ENCODE measurements at places on chromosomes 16 and 17.
A peak's percentile ranks its signal among the peaks of the same experiment; 100 is the strongest.

DNA sequence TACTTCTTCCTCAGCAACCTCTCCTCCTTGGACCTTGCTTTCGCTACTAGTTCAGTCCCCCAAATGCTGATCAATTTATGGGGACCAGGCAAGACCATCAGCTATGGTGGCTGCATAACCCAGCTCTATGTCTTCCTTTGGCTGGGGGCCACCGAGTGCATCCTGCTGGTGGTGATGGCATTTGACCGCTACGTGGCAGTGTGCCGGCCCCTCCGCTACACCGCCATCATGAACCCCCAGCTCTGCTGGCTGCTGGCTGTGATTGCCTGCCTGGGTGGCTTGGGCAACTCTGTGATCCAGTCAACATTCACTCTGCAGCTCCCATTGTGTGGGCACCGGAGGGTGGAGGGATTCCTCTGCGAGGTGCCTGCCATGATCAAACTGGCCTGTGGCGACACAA lies 429 bp downstream of the OR2C1 start:
- no peak for DNase-seq

- no peak for DNase-seq
Measured at GRCh38 chr16:83040174-83040573, 413.4 kb downstream of the CDH13 start.

- peak; percentile 41 for DNase-seq
Measured at GRCh38 chr16:88905563-88905962, 39.1 kb upstream of the PABPN1L start.

DNA sequence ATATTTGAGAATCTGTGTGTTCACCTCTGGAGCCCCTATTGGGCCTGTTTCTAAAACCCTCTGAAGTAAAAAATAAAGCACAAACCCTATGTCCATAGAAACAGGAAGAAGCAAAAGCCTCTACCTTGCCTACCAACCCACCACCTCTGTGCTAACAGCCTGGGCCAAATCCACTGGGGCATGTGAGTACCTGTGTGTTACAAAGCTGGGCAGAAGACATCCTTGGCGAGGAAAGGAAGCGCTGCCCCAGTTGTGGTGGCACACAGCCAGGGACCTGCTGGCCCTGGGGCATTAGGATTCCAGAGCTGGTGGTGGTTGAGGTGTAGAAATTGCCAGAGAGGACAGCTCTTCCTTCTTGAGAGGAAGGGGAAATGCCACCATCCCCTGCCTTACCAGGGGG lies 30.0 kb downstream of the MYO18A start:
- no peak for DNase-seq

DNA sequence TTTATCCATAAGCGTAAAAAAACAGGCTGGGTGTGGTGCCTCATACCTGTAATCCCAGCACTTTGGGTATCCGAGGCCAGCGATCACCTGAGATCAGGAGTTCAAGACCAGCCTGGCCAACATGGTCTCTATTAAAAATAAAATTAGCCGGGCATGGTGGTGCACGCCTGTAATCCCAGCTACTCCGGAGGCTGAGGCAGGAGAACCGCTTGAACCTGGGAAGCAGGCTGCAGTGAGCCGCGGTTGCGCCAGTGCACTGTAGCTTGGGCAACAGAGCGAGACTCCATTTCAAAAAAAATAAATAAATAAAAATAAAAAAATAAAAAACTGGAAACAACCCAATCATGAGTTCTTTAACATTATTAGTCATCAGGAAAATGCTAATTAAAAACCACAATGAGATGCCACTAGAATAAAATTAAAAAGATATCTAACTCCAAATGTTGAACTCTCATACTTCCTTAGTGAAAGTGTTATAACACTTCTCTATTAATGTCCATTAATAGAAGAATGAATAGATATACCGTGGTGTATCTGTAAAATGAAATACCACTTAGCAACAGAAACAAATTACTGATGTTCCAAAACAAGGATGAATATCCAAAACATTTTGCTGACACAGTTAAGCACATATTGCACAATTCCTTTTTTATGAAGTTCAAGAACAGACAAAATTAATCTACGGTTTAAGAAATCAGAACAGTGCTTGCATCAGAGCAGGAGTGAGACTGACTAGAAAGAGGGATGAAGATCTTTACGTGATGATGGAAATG lies 13.1 kb downstream of the MPHOSPH6 start:
- DNase-seq = no peak

DNA sequence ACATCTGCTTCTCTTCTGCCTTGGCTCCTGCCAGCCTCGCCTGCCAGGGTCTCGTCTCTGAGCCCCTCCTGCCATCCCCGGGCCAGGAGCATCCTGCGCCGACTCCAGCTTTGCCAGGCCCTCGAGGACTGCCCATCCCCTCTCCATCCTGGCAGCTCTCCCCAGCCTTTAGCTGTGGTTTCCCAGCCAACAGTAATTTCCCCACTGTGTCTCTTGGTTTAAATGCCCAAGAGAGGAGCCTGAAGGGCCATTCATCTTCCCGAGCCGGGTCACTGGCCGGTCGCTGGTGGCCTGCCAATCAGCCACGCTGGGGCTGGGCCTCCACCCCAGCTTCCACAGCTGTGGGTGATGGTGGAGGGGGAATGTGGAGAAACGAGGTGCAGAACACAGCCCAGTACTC lies 47.8 kb downstream of the MRC2 start:
- DNase-seq = no peak

GRCh38 chr16:53991754-53992378 lies 287.9 kb downstream of the FTO start:
- no peak for DNase-seq

GRCh38 chr17:82875407-82875856 lies 35.6 kb upstream of the ZNF750 start:
- DNase-seq = no peak

- no peak for DNase-seq
Measured at GRCh38 chr17:48792033-48792798, 24.8 kb downstream of the TTLL6 start.

GRCh38 chr17:2874189-2874686 lies 78.0 kb downstream of the RAP1GAP2 start:
- DNase-seq = no peak

DNA sequence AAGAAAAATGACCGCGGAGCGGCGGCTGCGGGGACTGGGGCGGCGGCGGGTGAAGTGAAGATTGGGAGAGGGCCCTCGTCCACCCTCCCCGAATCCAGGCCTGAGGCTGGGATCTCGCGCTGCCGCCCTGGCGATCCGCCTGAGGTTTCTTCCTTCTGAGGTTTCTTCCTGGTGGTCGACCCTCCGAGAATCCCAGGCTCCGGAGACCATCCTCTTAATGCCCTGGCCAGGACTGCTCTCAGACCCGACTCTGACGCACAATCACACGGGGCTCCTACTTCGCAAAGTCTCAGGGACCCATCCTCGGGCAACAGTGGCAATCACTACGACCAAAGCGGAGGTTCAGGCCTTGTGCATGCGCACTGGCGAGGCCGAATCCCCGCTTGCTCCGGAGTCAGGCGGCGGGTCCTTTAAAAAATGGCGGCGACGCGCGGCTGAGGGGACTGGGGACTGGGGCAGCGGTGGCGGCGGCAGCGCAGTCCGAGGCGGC lies 18.0 kb upstream of the KCNJ18 start:
- no peak for DNase-seq

Data from stimulated activated CD4-positive, alpha-beta T cell treated with anti-CD3 and anti-CD28 coated beads, Interleukin-15, amount 100 ng/mL, for 24 hours (primary cell).